GM12892 (cell line): ENCODE measurements at places on chromosomes 4 and X.

GRCh38 chr4:26784207-26784865, 76.3 kb upstream of the STIM2 start:
- DNase-seq, result no peak

GRCh38 chrX:130770615-130771014, 132.4 kb downstream of the ENOX2 start:
- no peak for DNase-seq

- DNase-seq, result no peak
Measured at GRCh38 chrX:55759478-55759877, 41.9 kb downstream of the RRAGB start.

- no peak for DNase-seq
Measured at GRCh38 chrX:113195949-113196348, 355.3 kb upstream of the AMOT start.

DNA sequence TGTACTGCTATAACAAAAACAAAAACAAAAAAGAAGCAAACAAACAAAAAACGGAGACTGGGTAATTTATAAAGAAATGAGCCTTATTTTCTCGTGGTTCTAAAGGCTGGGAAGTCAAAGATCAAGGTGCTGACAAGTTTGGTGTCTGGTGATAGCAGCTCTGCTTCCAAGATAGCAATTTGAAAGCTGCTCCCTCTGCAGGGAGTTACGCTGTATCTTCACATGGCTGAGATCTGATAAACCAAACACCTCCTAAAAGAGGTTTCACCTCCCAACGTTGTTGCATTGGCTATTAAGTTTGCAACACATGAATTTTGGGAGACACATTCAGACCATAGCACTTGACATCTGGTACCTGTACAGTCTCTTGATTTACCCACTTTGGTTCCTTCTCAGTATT, 854.2 kb downstream of the CENPC start:
- no peak for DNase-seq

DNA sequence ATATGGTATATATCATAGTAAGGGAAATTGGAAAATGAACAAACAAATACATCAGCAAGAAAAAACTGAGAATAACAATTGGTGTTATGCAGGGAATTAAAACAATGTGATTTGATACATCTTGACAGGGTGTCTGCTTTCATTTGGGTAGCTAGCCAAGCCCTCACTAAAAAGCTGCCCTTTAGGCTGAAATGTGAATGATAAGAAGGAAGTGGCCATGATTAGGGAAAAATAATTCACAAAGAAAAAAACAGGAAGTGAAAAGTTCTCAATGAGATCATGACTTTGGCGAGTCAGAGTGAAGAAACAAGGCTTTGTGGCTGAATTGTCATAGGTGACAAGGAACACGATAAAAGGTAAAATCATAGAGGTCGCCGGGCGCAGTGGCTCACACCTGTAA, 675.8 kb upstream of the SLIT2 start:
- DNase-seq, result no peak

GRCh38 chrX:53654376-53654775, 32.1 kb downstream of the HUWE1 start:
- no peak for DNase-seq

DNA sequence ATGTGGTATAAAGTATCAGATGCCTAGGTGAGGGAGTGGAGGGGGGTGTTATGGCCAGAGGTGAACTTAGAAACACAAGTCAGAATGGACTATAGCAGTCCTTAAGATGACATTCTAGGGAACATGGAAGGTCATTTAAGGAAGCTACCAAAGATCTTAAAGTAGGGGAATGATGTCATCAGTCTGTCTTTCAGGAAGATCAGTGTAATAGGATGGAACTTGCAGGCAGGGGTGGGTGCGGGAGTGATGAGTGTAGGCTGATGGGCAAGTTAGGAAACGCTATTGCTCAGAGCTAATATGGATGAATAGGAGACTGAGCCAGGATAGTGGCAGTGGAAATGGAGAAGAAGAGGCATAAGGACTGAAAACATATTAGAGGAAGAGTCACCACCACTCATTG, 27.5 kb upstream of the CWH43 start:
- DNase-seq, result no peak

DNA sequence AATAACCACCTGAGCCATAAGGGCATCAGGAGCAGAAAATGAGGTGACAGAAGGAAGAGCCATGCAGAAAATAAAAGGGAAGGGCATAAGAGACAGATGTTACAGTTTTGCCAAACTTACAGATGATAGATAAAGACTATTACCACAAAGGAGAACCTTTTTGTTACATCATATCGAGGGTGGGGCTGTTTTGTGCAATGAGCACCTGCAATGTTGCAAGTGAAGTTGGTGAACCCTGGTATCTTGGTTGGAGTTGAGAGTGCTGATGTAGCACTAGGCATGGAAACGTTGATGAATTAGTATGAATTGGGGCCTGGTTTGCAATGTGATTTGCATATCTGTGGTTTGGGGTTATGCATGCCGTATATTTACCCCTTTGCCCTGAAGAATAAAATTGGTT, 119.8 kb upstream of the TEX13D start:
- no peak for DNase-seq

GRCh38 chr4:186958726-186959350, 235.2 kb upstream of the FAT1 start:
- no peak for DNase-seq

DNA sequence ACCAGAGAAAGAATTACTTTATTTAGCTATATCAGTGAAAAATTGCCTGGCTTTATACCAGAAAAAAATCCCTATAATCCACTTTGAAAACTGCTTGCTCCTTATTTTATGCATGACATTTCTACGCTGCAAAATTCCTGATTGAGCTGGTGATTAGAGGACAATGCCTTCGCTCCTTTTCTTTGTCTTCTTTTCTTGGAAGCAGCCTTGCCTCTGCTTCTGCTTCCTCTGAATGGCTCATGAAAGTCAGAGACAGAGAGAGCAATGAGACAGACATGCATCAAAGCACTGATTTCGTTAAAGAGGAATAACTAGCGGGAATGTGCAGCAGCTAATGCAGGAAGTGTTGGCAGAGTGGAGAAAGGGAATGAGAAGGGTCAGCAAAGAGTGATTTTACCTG, 294.3 kb upstream of the IGFBP7 start:
- DNase-seq, result no peak

DNA sequence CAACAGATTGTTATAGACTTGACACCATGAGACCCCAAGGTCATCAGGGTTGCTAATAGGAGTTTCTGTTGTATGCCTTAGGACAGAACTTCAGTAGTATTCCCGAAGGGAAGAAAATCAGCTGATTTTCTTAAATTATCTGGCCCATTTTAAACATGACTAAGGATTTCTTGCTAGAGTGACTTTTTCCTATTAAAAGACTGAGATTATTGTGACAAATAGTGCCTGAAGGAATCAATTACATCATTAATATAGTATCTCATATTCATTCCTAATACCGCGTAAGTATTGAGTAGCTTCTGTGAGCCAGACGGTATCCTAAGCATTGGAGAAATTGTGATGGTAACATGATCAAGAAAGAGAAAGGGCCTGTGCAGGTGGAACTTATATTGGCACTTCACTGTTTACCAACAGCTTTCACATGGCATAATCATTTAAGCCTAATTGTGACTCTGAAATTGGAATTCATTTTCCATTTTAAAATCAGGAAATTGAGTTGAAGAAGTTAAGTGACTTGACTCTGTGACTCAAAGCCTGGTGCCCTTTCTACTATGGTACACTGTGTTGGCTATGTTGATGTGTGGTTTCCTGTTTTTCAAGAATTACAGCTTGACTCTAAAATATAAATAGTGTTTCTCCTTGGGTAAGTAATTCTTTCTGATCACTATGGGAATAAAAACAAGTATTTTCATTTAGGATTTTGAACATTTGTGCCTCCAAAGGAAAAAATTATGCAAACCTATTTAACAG, 4.1 kb downstream of the AFF1 start:
- no peak for DNase-seq

- DNase-seq, result no peak
Measured at GRCh38 chr4:182263562-182263961, 20.4 kb downstream of the TENM3 start.

DNA sequence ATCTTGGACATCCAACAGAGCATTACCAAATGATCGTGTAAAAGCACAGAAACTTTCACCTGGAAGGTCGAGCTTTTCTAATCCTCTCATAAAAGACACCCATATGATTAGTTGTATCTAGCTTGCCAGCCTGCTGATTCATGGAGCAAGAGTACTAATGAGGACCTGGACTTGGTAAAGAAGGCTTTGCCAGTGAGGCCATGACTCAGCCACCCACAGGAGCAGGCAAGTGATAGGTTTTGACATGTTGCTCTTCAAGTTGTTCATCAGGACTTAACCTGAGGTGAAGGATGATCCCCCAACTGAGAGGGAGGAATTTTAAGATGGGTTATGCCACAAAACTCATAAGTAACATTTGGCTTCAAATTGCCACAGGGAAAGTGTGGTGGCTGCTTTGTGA, 24.7 kb upstream of the EPGN start:
- no peak for DNase-seq

DNA sequence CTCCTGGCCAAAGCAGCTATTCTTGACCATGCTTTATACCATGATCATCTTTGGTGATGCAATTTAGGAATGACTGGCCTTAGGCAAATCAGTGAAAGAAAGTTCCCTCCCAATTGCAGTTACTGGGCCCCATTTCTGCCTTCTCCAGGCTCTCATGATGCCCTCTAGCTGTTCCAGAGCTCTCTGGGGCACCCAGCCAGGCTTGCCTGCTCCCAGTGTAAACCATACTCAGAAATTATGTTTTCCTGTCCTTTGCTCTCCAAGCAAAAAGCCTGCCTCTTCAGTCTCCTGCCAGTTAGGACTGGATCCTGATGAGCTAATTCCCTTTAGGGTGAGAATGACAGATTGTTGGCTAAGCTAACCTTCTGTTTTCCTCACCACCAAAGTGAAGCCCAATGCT, 85.3 kb upstream of the RBPJ start:
- DNase-seq, result no peak

DNA sequence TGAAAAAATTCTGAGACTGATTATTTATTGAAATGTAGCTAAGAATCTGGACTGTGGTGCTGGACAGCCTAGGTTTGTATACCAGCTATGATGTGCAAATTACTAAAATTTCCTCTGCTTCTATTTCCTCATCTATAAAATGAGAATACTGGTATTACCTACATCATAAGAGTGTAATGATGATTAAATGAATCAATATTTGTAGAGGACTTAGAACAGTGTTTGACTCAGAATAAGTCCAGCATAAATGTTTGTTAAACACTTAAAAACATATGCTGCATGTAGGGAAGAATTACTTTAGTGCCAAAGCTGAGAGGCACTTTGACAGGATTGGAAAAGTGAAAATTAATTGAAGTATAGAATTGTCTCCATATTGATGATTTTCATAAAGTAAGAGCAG, 55.3 kb upstream of the TMPRSS11F start:
- DNase-seq, result no peak

- no peak for DNase-seq
Measured at GRCh38 chr4:55928846-55929245, 19.9 kb upstream of the CEP135 start.

DNA sequence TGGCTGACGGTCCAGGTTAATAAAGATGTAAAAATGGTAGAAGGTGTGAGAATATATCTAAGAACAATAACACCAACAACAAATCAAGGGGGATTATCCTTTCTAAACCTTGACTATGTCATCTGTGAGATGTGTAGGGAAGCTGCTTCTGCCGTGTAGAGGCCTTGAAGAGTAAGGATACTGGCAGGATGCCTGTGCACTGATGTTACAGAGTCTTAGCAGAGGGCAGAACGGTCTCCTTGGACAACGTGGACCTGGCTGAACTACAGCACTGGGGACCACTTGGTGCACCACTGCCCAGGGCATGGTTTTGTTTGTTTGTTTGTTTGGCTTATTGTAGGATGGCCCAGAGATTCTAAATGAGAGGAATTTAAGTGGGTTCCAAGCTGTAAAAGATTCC, 33.5 kb downstream of the GPAT3 start:
- no peak for DNase-seq

GRCh38 chr4:81214144-81214880, 710 bp downstream of the PRKG2 start:
- no peak for DNase-seq

DNA sequence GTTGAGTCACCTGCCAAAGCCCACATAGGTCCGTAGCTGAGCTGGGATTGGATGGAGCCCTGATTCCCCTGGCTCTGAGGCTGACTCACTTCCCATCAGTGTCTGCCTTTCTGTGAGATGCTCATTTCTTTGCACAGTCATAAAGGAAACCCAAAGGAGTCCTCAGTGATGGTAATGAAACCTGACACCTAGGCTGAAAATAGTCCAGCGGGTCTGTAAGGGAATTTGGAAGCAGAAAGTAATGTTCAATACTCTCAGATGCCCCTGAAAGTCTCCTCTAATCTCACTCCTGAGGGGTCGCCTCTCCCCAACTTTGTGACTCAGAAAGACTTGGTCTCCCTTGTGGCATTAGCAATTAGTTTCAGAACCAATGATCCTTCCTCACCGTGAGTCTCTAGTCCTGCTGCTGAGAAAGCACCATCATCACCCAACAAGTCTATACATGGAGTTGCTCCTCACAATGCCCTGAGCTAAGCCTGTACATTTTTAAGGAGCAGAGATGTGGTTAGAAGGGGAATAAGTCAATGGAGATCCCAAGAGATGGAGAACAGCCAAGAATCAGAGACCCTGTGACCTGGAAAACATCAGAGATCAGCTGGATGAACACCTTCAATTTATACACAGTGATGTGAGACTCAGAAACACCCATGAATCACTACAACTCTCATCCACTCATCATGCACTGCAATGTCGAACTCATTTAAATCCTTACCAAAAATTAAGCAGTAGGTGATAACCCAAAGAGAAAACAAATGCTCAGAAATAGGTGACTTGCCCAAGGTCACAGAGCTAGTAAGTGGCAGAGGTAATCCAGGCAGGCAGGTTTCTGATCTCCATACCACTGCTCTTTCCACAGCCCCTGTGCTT, 219.0 kb upstream of the CPEB2 start:
- DNase-seq, result no peak

- DNase-seq, result no peak
Measured at GRCh38 chrX:112826023-112826422, 14.6 kb downstream of the AMOT start.

GRCh38 chr4:187417721-187418120, 577.9 kb upstream of the ZFP42 start:
- DNase-seq, result no peak

- DNase-seq, result no peak
Measured at GRCh38 chr4:184792950-184793555, 32.7 kb downstream of the ACSL1 start.

- no peak for DNase-seq
Measured at GRCh38 chrX:50211510-50211909, 6.9 kb downstream of the CCNB3 start.
